Left hindlimb (tissue), 1 donor: ENCODE measurements at places on chromosomes 5 and 9.

DNA sequence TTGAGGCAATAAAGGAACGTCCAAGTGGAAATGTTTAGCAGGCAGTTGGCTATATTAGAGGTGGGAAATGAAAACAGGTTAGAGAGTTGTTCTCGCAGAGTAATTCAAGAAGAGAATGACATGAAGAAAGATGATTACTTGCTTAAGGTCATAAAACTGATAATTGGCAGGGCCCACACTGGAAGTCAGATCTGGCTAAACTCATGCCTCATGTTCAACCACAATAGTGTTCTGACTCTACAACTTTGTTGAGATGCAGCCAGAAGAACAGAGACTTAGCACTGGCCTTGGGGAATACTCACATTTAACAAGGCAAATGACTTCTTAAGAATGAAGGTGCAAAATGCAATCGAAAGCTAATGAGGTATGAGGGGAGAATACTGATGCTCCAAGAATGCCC is 27.2 kb upstream of the TNFSF8 start:
- no peak for DNase-seq

DNA sequence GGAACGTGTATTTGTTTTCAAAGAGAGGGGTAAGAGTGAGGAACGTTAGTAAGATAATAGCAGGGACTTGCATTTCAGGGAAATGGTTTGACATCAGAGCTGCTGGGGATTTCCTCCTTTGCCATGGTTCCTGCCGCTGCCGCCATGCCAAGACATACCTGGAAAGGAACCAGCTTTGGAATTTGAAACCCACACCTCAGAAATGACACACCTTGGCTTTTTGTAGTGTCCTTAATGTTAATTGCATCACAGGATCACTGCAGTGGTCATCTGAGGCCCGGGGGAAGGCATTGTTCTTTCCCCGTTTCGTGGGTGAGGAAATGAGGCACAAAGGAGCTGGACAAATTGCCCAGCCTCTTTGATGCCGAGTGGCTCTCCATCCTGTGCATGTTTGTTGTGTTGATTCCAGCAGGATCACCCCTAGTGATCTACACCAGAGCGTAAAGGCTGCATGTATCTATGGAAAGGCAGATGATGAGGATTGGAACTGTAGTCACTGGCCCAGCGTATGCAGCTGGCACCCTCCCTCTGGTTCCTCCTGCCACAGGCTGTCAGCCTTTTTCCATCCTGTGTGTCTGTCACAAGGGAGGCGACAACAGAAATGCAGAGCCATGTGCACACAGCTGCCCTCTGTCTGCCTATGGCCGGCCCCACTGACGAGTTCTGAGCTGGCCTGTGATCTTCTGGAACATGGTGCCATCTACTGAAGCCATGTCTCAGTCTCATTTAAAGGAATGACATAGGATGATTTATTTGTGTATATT is 37.8 kb downstream of the SLC46A2 start:
- DNase-seq = no peak

DNA sequence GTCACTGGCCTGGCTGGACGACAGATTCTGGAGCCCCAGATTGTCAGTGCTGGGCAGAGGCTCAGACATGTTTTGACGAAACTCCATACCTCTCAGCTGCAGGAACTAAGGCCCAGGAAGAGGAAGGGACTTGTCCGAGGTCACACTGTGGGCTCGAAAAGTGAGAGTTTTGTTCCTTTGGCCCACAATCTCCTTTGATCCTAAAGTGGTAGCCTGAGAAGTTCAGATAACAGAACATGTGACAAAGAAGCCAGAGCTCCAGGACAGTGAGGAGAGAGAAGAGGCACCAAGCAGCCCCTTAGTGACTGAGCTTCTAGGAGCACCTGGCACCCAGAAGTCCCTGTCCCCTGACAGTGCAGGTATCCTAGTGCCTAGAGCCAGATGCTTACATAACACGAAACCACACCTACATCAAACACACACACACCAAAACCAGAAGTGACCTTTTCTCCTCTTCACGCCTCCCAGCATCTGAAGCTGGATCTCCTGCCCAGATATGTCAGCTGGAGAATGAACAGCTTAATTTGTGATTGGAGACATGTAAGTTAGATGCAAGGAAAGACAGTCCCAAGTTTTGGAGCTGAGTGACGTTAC is 88.9 kb downstream of the ADRB2 start:
- DNase-seq = no peak

GRCh38 chr9:121182101-121182836 is 19.4 kb downstream of the RAB14 start:
- no peak for DNase-seq

GRCh38 chr5:151450605-151451004 is 3.2 kb downstream of the SLC36A1 start:
- DNase-seq = no peak

DNA sequence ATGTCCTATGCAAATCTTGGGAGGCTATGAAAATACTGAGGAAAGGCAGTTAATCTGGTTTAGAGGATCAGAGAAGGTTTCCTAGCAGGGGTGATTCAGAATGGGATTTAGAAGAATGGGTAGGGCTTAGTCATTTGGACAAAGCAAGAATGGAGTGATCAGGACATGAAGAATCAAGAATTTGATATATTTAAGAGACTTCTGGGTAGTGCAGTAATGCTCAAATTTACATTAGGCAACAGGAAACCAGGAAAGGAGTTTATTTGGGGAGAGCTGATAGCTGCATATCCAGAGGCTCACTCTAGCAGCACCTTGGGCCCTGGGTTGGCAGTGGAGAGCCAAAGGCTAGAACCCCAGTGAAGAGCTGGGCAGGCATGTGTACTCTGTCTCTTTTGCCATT is 78.9 kb upstream of the PAPPA start:
- DNase-seq = no peak

DNA sequence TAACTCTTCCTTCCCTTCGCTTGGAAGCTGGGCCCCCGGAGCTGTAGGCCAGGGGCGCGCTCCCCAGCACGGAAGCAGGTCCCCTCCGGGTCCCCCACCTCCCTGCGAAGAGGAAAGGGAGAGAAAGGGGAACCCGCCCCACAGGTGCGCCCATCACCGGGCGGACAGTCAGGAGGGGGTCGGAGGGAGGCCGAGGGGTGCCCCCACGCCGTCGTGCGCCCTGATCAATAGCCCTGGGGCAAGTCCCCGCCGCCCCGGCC is 793 bp downstream of the AGPAT2 start:
- no peak for DNase-seq

GRCh38 chr9:137487454-137488326 is 28.6 kb upstream of the NSMF start:
- DNase-seq = no peak

DNA sequence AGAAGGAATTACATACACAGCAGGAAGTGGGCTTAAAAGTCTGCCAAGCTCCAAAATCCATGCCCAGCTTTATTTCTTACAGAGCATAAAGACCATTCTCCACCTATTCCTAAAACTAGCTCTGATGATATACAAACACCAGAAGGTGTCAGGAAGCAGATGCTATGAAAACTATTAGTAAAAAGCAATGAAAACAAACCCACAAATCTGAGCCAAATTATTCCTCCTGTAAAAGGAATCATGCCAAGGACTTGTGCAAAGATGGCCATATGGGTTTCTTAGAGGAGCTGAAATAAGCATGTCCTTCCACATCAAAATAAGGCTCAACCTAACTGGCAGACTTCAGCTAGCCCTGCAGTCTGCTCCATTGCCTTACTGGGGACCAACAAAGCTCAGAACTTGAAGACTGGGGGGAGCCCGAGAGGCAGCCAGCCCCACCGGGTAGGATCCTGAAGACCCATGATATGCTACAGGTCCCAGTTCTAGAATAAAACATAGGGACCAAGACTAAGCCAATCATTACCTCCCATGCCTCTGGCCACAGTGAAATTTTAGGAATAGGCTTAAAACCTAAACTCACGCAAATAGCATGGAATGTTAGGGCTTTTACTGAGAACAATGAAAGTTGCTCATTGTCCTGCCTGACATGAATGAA is 42.8 kb upstream of the GABRP start:
- DNase-seq = no peak

- no peak for DNase-seq
Measured at GRCh38 chr5:135885031-135885430, 10.6 kb downstream of the IL9 start.

DNA sequence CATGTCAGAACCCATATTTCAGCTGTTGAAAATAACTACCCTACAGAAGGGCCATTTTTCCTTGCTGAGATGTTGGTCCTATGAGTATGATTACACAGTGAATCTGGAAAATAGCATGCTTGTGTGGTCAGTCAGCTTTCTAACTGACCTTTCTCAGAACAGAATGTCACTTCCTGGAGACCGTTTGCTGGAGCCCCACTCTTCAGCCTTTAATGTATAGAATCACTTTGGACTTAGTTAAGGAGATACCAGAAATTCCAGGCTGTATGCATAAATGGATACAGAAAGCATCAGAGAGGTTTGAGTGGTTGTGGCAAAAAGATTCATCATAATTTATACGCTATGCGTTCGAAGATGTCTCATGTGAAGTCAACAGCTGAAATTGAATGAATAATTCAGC is 488.1 kb downstream of the EBF1 start:
- DNase-seq = no peak

DNA sequence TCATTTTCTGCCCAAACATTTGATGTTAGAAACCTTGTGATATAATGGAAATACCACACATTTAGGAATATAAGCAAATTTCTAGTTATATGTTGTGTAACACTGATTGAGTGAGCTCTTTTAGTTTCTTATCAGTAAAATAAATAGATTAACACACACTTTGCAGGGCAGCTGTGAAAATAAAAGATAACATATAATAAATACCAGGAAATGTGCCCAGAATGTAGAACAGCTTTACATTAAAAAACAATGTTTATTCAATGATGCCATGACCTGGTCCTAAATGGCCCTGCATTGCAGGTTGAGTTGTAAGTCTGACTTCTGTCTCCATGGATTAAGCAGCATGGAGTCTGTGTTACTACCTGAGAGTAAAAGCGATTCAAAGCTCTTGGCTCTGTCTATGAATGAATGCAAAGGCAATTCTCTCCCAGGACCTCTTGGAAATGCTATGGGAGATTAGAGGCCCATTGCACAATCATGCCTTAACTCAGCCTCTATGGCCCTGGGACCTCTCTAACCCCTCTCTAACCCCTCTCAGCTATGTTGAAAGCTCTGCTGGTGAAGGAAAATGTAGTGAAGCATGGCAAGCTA is 296.0 kb upstream of the ACTBL2 start:
- DNase-seq = no peak

DNA sequence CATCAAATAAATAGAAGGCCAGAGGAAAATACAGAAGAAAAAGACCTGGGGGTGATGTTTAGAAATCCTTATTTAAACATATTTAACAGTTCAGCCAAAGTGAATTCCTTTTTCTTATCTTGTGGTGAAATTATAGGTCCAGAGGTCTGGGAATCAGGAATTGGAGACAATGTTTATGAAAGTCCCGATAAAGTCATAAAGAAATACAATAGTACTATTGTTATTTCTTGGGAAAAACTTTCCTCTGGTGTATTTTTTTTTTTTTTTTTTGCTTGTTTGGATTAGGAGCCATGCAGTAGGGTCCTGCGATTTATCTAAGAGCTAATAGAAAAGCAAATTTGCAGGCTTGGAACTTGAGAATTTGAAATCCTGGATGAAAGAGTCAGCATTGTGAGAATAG is 426 bp downstream of the C7 start:
- no peak for DNase-seq

DNA sequence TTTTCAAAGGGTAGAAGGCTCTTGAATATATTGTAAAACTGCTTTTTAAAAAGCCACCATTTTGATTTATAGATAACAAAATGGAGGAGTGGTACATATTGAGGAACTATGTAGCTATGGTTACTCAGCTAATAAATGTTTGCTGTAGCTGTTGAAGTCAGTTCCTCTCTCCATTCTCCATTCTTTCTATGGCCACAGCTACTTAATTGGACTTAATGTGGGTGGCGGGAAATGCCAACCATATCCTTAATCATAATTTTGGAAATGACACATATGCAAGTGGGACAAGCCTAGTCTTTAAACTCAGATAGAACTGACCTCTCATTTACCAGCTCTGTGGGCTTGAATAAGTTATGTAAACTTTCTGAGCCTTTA is 10.6 kb downstream of the CDKN2A start:
- no peak for DNase-seq

- DNase-seq = peak; percentile 28
Measured at GRCh38 chr5:178304761-178305645, 72.4 kb upstream of the PHYKPL start.

GRCh38 chr5:92019376-92019990 is 636.4 kb upstream of the ARRDC3 start:
- DNase-seq = no peak

DNA sequence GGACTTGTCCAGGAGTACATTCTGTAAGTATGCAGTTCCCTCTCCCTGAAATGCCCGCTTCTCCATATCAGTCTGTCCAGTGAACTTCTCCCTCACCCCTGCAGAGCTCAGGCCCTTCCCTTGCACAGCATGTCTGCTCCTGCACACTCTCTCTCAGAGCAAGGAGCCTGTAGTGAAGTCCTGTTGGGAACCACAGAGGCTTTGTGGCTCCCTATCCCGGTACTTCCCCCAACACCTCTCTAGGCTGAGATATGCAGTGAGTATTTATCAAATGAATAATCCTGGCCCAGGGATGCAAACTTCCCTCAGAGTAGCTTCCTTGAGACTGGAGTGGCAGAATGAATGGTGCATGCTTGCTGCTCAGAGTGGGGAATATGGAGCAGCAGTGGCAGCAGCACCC is 48.8 kb downstream of the POC5 start:
- DNase-seq = no peak

GRCh38 chr5:115289104-115289503 is 7.3 kb downstream of the CCDC112 start:
- DNase-seq = no peak

GRCh38 chr5:10684303-10685086 is 76.5 kb downstream of the DAP start:
- no peak for DNase-seq

DNA sequence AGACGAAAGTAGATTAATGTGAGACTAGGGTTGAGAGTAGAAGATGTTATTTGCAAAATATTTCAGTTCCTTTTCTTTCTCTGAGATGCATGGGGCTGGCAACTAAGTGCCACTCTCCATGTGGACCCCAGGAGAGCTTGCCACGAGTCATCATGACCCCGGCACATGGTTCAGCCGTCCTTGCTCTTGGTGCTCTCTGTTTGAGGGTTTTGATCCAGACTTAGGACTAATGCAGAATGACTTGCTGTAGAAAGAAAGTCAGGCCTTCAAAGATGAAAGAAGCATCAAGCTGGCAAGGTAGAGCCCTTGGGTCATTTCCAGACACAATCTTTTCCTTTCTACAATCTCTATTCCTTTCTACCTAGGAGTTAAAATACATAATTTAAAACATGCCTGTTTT is 84.7 kb downstream of the RASGRF2 start:
- no peak for DNase-seq

DNA sequence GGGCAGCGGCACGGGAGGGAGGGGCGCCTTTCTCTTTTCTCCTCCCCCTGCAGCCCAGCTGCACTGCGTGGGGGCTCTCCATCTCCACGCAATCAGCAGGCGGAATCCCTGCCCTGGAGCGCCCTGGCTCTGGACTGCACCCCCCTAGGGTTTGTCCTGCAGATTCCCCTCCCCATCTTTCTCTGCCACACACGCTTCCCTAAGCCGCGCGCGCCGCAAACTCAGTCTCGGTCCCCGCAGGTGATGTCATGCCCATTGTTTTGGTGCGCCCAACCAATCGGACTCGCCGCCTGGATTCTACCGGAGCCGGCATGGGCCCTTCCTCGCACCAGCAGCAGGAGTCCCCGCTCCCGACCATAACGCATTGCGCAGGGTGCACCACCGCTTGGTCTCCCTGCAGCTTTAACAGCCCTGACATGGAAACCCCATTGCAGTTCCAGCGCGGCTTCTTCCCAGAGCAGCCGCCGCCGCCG is at the start of gene KCNN2:
Gene KCNN2 (plus strand): TSS at position 347 of the 473 bp plus-strand sequence. CDS start 70 bp downstream, at position 417.
- peak; percentile 85 for DNase-seq
